MG63 (cell line): ENCODE measurements at places on chromosomes 3 and 15. TPM values are rescaled to one million over a fixed set of nuclear protein-coding genes. Genes with fewer than 3 reads are reported as not detected.

DNA sequence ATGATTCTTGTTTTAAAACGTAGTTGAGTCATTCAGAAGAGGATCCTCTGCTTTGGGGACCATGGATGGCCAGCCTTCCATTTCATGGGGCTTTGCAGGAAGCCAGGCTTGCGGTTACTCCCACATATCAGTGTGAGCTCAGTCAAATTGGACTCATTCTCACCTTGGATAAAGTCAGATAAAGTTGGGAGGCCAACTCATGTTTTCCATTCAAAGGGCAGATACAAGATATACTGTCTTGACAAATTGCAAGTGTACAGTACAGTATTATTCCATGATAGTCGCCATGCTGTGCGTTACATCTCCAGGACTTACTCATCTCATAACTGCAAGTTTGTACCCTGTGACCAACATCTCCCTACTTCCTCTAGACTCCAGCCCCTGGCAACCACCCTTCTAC is 25.5 kb upstream of the B3GNT5 start:
- no peak for DNase-seq

GRCh38 chr15:65069179-65069578 is 1.4 kb upstream of the RASL12 start:
- peak; percentile 94 for DNase-seq

GRCh38 chr3:4687167-4687566 is 194.0 kb downstream of the ITPR1 start:
- no peak for DNase-seq

- no peak for DNase-seq
Observed at GRCh38 chr15:60370869-60371136, 27.0 kb downstream of the ANXA2 start.

GRCh38 chr3:35900079-35900478 is 260.8 kb downstream of the ARPP21 start:
- no peak for DNase-seq

DNA sequence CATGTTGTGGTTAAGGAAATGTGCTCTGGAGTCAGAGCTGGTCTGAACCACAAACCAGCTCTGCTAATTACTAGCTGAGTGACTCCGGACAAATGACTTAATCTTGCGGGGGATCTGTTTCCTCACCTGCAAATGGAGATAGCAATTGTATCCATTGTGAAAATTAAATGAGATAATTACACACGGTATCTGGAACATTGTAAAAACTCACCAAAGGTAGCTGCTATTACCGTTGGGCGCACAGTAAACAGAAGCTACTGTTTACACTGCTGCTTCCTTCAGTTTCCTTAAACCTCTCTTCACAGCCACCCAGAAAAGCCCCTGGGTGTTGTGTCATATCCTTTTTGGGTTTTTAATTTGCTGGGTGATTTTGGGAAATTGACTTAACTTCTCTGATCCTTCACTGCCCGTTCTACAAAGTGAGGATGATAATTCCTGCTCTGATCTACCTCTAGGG is 107.8 kb downstream of the MEGF11 start:
- no peak for DNase-seq

GRCh38 chr3:187798126-187798525 is 52.9 kb upstream of the BCL6 start:
- DNase-seq, result no peak

DNA sequence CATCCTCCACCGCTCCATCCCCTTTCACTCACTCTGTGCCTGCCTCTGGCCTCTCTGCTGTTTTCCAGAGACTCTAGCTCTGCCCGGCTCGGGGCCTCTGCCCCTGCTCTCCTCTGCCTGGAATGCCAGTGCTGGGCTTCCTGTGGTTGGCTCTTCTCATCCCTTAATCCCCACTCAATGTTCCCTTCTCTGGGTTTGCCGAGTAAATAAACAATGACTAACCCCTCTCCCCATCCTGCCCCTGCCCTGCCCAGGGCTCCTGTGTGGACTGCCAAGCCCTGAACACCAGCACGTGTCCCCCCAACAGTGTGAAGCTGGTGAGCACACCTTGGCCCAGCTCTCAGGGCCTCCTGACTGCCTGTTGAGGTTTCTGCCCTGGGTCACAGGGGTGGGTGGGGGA is 12.2 kb downstream of the STAB1 start:
- DNase-seq, result peak; percentile 83

- no peak for DNase-seq
Observed at GRCh38 chr15:75164625-75165350, 36.9 kb upstream of the C15orf39 start.

GRCh38 chr15:62348623-62349022 is 183.5 kb upstream of the C2CD4B start:
- DNase-seq, result no peak

DNA sequence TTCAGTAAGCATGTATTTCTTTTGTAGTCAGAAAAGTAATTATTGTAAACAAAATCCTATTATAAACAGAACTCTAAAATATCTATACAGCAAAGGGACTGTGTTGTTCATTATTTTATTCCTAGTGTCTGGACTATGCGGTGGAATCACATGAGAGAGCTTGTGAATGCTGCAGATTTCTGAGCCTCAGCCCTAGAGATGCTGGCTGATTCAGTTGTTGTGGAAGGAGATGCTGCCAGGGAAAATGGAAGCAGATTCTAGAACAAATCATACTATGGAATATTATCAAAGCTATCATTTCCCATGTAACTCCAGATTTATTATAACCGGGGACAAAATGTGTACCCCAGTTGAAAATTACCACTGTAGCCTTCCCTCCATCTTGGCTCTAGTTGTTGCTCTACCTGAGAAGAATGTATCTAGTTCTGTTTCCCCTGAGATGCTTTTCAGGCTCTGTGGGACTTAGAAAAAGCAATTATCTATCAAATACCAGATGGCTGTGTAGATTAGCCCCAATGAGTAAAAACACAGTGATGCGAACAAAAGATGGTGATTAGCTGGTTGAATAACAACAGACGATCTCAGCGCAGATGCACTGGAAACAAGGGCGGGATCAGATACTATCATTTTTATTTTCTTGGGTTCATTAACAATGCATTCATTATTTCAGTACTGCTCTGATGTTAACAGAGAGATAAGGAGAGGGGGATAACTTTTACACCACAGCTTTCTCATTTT is 131.3 kb downstream of the TMEM108 start:
- no peak for DNase-seq

CHRFAM7A gene
- total RNA-seq, result 0.20 and 3.1 TPM in 2 replicates

PLCH1 gene
- not detected in 2 replicates for total RNA-seq

PIGZ gene
- total RNA-seq, result 3.0 TPM in 1 of 2 replicates, not detected in the other

FYCO1 gene
- 10.5 and 12.6 TPM in 2 replicates for total RNA-seq
